ENCODE measurements at places on chromosomes 1 and 21.

GRCh38 chr1:60886793-60887331, 195.5 kb upstream of the NFIA start:
- no peak for DNase-seq

GRCh38 chr21:42081138-42081537, 10.0 kb downstream of the UMODL1 start:
- no peak for DNase-seq

- no peak for DNase-seq
Measured at GRCh38 chr1:232611834-232612233, 18.1 kb downstream of the SIPA1L2 start.

GRCh38 chr21:32544697-32545096, 40.6 kb downstream of the TCP10L start:
- no peak for DNase-seq

DNA sequence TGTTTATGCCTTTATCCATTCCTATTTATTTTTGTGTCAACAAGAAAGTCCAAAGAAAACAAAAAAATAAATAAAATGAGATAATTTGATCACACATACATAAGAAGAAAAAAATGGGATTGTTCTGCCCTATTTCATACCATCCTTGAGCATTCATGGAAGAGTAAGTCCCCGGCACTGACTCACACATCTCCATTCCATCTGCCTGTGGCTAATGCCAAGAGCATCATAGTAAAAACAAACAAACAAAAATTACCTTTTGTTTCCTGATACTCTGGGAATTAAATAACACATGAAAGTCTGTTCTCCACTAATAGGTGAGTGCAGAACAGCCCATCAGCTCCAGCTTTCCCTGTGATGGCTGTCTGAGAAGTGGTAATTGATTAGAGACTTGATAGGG, 48.1 kb upstream of the BACE2 start:
- DNase-seq = no peak

DNA sequence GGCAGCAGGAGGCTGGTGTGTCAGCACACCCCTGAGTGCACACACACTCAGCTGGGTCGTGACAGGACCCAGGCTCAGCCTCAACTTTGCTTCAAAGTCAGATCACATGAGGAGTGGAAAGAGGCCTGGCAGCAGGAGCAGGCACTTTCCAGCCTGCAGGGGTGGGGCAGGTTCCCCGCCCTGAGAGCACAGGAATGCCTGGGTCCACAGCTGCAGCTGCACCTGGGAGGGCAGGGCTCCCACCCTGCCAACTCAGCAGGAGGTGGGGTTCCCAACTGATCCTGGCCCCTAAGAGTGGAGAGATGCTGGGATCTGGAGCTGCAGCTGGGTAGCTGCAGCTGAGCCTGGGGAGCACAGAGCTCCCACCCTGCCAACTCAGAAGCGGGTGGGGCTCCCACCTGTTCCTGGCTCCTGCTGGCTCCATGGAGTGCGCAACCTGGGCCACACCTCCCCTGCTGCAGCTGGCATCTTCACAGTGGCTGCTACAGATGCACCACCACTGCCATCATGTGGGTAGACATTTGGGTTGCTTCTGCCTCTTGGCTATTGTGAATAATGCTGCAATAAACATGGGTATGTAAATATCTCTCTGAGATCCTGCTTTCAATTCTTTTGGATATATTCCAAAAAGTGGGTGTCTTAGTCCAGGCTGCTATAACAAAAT, 415.4 kb downstream of the TTLL7 start:
- peak; percentile 0 for DNase-seq

- DNase-seq = no peak
Measured at GRCh38 chr1:11053758-11054137, 6.1 kb downstream of the SRM start.

GRCh38 chr1:20343149-20343937, 52.7 kb downstream of the VWA5B1 start:
- DNase-seq = no peak

DNA sequence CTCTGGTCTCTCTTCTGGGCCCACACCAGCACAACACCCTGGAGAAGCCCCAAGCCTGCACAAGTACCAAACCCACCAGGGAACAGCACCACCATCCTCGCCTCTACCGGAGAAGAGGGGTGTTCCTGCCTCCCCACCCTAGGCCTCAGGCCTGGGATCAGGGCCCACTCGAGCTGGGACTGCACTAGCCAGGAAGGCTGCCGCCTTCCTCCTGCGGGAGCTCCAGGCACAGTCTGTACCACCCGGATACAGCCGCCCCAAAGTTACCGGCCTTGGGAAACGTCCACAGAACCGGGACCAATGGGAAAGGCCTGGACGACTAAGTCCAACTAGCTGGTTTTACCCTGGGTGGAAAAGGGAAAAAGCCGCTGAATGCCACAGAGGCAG, 3.4 kb downstream of the TAL1 start:
- no peak for DNase-seq

- no peak for DNase-seq
Measured at GRCh38 chr1:101039245-101039644, 13.7 kb upstream of the DPH5 start.

- no peak for DNase-seq
Measured at GRCh38 chr1:24075590-24075854, 36.4 kb downstream of the MYOM3 start.

- no peak for DNase-seq
Measured at GRCh38 chr1:233632436-233632835, 18.5 kb downstream of the KCNK1 start.

DNA sequence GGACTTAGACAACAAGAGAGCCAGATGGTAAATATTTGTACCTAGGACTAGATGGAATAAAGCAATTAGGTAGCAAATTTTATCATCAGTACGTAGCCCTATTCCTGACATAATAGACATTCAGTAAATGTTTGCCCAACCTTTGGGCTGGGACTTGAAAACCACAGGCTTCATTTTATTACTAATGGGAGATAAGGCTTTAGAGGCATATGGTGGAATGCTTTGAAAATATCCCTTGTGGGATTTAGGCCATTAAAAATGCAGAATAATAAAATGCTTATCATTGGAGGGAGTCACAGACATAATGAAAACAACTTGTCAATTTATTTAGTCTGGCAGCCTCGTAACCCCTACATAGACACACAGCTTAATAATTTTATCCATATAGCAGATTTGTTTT, 296.1 kb upstream of the SPAG17 start:
- DNase-seq = no peak

DNA sequence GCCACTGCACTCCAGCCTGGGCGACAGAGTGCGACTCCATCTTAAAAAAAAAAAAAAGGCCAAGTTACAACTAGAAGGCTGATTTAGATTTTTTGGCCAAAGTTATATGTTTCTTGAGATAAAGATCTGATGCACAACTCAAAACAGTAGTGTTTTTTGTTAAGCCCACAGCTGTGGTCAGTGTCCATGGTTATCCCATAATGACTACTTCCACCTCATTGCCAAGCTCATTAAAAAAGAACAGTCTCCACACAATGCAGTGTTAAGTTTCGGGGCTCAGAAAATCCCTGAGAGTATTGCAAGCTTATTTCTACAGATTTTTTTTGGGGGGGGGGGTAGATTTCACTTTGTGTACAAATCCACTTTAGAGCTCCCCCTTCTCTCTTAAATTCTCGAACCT, 120.5 kb downstream of the RUNX1 start:
- DNase-seq = no peak

DNA sequence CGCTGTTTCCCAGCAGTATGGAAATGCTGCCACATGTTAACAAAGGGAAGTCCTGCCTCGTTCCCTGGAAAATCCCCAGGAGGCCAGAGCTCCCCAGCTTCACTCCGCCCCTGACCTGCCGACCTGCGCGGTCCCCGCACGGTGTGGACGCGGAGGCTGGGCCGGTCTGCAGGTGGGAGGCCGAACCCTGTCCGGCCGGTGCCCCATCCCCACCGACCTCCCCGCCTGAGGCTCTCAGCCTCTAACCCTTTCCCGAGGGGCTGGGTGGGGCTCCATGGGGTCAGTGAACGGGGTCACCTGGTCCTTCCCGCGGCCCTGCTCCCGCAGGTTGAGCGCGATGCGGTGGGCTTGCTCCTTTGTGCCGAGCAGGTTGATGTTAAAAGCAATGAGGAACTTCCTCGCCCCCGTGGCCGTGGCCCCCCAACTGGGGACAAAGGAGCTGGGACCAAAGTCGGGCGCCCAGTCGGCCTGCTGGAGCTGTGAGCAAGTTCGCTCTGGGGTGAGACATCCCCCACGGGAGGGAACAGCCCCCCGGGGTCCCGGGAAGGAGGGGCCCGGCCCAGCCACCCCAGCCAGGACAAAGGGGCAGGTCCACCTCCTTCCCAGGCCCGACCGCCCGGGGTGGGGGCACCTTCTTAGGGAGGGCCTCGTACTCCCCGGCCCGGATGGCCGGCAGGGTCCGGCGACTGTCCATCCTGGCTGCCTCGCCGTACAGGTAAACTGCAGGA, 4.0 kb downstream of the FTCD start:
- DNase-seq = no peak

- DNase-seq = no peak
Measured at GRCh38 chr1:2836333-2836970, 35.0 kb upstream of the TTC34 start.

GRCh38 chr1:216285052-216285451, 138.2 kb downstream of the USH2A start:
- no peak for DNase-seq

- DNase-seq = no peak
Measured at GRCh38 chr1:218930472-218931241, 243.0 kb upstream of the LYPLAL1 start.

- DNase-seq = no peak
Measured at GRCh38 chr1:109886827-109887226, 23.8 kb upstream of the CSF1 start.

DNA sequence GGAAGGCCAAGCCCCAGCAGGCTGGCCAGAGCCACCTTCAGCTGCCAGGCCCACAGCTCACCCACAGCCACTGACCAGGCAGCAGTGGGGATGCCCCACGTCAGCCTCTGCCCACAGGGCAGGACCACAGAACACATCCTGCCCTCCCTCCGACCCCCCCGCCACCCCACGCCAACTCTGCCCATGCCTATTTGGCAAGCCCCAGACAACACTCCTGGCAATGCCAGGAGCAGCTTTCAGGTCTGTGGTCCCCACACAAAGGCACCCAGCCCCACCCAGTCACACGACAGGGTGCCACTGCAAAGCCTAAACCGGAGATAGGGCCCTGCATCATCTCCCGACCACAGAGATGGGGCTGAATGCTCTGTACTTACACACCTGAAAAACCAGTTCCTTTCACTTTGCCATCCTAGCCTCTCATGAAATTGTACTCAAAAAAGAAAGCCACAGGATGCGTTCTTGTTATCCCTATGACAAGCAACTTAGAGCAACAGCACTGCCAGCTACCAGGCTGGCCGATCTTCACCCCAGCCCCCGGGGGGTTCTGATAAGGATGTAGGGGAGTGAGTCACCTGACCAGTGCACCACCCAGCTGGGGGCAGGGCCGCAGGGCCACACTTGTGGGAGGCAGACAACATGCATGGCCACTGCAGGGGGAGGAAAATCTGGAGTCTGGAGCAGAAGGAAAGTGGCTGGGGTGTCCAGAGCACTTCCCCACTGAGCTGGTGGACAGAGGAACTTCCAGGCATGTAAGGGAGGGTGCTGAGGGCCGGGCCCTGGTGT, 36.2 kb downstream of the UBE2G2 start:
- DNase-seq = peak; percentile 48

DNA sequence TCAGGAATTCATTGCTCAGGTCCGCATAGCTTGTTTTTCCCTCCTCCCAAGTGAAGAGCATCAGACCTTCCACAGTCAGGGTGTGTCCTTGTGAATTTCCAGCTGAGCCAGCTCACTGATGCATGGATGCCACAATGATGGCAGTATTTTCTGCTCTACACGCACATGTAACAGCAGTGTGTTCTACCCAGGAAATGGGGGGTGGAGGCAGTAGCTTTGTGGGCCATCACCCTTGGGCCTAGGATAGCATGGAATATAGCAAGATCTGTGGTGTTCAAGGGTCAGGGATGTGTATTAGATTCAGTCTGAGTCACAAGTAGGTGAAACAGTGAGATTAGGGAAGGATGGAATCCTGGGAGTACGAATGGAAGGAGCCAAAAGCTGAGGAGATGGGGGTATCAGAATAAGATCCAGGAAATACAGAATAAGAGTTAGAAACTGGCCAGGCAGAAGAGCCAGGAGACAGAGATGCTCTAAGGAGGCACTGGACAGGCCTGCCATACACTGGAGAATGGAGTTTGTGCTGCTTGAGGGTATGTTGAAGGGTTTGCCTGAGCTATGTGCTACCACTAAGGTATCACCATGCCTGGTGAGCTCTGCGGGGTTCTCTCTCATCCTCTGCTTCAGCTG, 90.6 kb upstream of the CNIH3 start:
- DNase-seq = peak; percentile 46

- DNase-seq = peak; percentile 10
Measured at GRCh38 chr1:207903053-207903452, 7.9 kb downstream of the CD34 start.

DNA sequence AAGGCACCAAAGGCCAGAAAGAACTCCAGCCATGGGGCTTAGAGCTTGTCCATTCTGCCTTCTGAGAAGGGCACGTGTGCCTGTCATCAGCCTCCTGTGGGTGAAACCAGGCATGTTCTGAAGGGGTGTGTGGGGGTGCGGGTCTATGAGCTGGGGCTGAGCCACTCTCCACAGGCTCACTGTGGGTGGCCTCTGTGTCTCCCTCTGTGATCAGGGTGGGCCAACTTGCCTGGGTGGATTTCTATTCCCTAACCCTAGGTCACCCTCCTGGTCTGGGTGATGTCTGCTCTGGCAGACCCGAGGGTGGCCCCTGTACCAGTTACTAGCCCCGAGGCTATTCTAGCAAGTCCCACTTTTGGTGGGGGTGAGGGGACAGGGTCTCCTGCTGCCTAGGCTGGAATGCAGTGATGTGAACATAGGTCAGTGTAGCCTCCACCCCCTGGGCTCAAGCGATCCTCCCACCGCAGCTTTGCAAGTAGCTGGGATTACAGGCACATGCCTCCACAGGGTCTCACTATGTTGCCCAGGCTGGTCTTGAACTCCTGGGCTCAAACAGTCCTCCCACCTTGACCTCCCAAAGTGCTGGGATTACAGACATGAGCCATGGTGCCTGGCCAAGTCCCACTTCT, 94.4 kb downstream of the TRIM11 start:
- no peak for DNase-seq

DNA sequence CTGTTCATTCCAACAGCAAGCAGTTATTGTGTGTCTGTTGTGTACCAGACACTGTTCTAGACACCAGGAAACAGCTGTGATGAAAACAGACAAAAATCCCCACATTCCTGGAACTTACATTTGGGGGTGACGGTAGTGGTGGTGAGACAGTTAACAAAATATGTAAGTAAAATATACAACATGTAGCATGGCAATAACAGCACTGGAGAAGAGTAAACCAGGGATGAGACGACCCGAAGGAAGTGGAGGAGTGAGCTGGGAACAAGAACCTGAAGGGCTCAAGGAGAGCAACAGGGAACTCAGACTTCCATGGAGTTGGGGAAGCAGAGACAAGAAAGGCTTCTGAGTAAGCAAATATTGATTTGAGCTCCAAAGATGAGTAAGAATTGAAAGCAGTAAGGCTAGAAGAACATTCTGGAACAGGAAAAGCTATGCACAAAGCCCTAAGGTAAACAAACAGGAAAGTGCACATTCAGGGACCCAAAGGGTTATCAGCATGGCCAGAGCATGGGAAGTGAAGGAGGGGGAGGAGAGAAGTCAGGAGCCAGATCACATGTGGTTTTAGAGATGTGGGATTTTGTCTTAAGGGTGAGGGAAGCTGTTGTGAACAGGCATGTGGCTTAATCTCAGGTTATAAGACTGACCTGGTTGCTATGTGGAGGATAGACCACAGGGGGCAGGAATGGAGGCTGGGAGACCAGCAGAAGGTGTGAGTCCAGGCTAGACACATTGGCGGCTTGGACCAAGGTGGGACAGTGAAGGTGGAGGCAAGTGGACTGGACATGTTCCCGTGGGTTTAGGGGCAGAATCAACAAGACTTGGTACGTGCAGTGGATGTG, 7.3 kb downstream of the CSF1 start:
- DNase-seq = no peak
